ENCODE measurements at places on chromosomes 16 and 17. TPM values are rescaled to one million over a fixed set of nuclear protein-coding genes. Genes with fewer than 3 reads are reported as not detected.
A peak's percentile ranks its signal among the peaks of the same experiment; 100 is the strongest.

Gene CTRB2
- total RNA-seq = not detected

Gene PPP1R27
- total RNA-seq = not detected

Gene TBC1D3D
- not detected for total RNA-seq

Gene TAOK1
- 71.8 TPM for total RNA-seq

Gene BAIAP3
- 0.09 TPM for total RNA-seq

Gene SNAI3
- not detected for total RNA-seq

Gene COX6A2
- total RNA-seq = not detected

Gene PRR29
- total RNA-seq = 0.99 TPM

DNA sequence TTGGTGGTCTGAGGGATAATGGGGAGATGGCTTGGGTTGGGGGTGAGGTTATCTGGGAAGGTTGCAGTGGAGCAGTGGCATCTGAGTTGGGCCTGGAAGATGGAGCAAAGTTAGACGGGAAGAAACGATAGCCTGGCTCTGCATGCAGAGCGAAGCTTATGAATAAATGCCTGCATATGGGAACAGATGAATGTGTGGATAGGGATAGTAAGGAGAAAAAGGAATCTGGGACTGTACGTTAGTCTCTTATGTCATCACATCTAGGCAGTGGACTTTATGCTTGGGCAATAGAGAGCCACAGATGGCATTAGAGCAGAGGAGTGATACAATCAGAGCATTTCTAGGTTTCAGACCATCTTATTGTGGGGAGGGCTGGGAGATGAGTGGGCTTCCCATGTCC, 33.0 kb downstream of the CPNE2 start:
- no peak for DNase-seq

DNA sequence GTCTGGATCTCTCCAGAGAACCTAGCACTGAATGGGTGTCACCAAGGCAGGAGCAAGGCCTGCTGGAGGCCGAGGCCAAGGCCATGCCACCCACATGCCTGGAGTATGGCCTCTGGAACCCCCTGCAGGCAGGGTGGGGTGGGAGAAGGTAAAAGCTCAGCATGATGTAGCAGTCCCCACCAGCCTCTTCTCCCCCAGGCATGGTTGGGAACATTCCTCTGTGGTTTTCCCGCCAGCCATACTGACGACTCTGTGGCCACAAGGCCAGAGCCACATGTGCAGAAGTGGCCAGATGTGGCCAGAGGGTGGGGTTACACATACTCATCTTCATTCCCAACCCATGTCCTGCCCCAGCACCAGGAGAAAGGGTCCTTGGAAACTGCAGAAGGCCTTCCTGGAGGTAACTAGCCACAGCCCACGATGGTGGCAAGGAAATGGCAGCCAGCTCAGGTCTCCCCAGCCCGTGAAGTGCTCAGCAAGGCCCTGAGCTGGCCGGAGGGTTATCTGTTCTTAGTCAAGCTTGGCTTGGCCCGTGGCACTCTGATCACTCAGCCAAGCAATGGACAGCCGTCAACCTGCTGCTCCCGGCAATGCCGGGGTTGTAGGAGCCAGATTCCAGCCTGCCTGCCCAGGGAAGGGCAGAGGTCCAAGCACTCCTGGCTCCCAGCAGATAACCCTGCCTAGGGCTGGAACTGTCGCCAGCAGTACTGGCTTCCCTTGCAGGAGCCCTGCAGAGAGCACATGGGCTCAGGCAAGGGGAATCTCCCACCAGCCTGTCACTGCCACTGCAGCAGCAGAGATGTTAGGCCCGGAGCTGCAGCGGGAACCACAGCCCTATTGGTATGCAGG, 26.1 kb downstream of the HDAC5 start:
- peak; percentile 43 for DNase-seq

- DNase-seq = no peak
Observed at GRCh38 chr17:64036198-64036922, 15.9 kb upstream of the ICAM2 start.

DNA sequence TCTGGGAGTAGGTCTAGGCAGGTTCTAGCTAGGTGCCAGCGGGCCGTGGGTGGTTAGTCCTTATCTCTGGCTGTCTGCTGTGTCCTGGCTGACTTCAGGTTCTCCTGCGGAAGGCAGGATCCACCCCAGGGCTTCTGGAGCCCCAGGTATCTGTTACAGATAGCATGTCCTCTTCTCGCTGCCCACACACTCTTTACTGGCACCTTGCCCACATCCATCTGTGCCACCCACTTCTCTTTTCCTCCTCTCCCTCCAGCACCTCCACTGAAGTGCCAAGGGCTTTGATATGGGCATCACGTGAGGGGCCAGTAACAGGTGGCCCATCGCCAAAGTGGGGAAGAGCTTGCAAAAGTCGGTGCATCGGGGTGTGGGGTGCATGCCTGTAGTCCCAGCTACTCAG, 4.6 kb upstream of the MPP2 start:
- no peak for DNase-seq

DNA sequence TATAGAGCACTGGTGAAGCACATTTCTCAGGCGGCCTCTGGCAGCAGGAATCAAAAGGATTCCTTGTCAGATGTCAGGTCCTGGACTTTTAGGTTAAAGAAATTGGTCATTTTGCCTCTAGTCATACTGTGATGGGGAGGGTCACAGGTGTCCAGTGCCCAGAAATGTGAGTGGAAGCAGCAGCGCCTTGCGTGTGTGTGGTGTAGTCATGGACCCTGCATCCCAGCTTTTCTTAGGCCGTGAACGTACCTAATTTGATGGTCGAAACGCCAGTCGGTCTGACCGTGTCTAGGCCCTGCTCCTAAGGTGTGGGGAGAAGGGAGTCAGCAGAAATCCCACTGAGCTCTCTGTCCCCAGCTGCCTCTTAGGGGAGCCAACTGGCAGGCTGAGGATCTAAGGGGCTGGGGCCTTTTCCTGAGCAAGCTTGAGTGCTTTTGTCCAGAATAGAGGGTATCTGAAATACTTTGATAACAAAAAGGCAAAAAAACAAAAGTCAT, 32.0 kb downstream of the POLR3E start:
- no peak for DNase-seq

DNA sequence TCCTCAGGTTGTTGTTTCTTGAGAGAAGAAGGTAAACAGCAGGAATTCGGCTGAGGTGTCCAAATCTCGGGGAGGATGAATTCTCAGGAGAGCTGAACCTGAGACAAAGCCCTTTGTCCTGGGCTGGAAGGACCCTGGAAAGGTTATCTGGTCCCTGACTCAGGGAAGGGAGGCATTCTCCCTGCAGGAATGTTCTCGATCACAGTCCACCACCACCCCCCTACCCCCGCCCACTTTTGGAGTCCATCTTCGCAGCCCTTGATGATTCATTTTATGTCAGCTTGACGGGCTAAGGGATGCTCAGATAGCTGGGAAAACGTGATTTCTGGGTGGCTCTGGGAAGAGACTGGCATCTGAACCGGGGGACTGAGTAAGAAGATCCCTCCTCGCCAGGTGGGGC, 1.4 kb upstream of the CEP295NL start:
- no peak for DNase-seq

DNA sequence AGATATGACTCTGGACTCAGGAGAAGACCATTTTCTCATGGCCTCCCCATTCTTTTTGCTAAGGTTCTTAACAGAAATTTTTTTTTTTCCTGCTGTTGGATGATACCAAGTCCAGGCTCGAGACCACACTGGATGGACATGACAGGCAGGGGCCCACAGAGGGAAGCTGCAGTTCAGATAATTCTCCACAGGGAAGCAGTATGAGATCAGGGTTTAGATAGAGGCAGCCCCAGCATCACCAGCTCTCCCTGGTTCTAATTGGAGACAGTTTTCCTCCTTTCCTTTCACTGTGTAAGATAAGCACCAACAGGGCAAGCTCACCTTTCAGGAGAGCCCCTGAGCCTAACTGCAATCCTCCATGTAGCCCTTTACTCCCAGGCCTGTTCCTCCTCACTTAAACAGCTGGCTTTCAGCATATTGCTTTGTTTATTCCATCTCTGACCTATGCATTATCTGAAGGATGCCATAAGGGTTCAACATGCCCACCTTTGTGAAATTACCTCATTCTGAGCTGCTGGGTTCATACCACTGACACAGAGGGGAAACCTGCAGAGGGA, 108.1 kb downstream of the SNX11 start:
- DNase-seq = peak; percentile 59

Data from fibroblast of the aortic adventitia (primary cell).